ENCODE measurements at places on chromosomes 16 and 17. TPM values are rescaled to one million over a fixed set of nuclear protein-coding genes. Genes with fewer than 3 reads are reported as not detected.

The ABCC12 gene
- not detected for total RNA-seq

The PIGQ gene
- total RNA-seq, result 43.8 TPM

The HOXB3 gene
- total RNA-seq, result 6.0 TPM

The CCL17 gene
- not detected for total RNA-seq

The SLC6A2 gene
- total RNA-seq, result not detected

The ASPHD1 gene
- 2.0 TPM for total RNA-seq

DNA sequence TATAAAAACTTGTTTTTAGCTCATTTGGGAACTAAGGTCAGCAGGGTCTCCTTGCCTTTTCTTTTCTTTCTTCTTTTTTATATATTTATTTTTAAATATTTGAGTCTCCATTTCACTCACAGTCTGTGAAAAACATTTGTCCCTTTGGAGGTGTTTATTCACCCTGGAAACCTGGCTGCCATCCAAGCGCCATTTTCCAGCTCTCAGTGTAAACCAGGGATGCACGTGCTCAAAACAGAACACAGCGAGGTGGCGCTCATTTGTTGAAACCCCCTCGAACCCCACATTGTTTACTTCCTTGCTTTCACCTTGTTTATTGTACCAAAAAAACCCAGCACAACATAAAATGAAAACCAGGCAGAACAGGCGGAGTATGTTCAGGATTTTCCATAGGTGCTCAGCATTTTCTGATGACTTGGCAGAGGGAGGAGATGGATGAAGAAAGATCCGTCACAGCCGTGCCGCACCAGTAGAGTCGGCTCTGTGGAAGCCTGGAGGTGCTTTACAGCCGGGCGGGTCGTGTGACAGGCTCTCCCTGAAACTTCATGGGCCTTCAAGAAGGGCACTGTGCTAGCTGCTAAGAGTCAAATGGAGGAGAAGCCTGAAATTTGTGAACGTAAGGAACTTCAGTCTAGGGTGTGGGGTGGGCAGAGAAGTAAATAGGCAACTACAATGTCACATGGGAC, 284.4 kb downstream of the FOXL1 start:
- DNase-seq, result no peak

- no peak for DNase-seq
Observed at GRCh38 chr16:11547118-11547916, 39.4 kb downstream of the LITAF start.

GRCh38 chr16:86095131-86095752, 196.3 kb downstream of the IRF8 start:
- DNase-seq, result no peak

- no peak for DNase-seq
Observed at GRCh38 chr16:21598701-21599121, 666 bp upstream of the METTL9 start.

- DNase-seq, result no peak
Observed at GRCh38 chr17:31002047-31002446, 31.2 kb downstream of the RNF135 start.

DNA sequence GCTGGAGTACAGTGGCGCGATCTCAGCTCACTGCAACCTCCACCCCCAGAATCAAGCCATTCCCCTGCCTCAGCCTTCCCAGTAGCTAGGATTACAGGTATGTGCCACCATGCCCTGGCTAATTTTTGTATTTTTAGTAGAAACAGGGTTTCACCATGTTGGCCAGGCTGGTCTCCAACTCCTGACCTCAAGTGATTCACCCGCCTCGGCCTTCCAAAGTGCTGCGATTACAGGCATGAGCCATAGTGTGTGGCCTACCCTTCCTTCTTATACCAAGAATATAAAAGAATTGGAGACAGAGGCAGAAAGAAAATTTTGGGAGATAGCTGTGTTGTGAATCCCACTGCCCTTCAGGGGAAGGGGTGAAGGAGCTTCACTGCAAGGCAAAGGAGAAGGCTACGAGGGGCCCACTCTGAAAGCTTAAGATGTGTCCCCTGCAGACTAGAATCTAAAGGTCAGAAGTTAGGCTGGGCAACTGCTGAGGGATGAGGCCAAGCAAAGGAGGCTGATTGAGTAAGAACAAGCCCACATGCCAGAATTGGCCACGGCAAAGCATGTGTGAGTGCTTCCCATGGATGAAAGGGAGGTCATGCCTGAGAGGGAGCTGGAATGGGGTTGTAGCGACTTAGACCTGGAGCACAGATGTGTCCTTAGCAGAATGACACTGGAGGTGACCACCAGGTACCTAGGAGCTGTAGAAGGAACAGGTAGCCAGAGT, 8.4 kb upstream of the CRYBA1 start:
- no peak for DNase-seq

- DNase-seq, result no peak
Observed at GRCh38 chr17:901191-901950, 78.2 kb downstream of the NXN start.

Measured in PC-3 (cell line).